Stimulated activated naive CD8-positive, alpha-beta T cell treated with anti-CD3 and anti-CD28 coated beads, Interleukin-15, Interleukin-2, amounts not matched to agents 100 U/mL and 50 U/mL, for 24 hours (primary cell): ENCODE measurements at places on chromosomes 16 and 17.

DNA sequence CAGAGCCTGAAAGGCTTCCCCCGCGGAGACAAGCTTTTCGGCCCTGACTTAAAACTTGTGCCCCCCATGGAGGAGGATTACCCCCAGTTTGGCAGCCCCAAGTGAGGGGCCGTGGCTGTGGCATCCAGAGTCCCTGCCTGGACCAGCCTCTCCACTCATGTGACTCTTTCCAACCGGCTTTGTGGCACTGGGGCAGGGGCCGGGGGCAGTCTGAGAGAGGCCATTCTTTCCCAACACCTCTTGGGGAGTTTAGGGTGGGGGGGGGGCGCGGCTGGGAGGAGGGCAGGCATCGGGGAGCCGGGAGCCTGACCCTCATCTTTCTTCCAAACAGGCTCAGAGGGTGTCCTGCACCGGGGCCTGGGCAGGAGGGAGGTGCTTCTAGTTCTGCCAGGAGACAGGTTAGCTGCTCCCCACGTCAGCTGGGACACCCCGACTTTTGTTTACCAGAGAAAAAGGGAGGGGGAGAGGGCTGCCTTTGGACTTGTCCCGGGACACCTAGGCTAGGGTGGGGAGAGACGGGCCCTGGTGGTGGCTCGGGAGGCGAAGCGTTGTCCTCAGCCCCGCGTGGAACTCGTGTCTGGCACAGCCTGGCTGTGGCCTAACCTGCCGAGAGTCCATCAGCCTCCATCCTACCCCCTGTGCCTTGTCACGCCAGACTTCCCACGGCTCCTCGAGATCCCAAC lies 7.3 kb upstream of the SERPINF1 start:
- no peak for DNase-seq

GRCh38 chr17:34201767-34202166 lies 53.3 kb upstream of the CCL2 start:
- no peak for DNase-seq

DNA sequence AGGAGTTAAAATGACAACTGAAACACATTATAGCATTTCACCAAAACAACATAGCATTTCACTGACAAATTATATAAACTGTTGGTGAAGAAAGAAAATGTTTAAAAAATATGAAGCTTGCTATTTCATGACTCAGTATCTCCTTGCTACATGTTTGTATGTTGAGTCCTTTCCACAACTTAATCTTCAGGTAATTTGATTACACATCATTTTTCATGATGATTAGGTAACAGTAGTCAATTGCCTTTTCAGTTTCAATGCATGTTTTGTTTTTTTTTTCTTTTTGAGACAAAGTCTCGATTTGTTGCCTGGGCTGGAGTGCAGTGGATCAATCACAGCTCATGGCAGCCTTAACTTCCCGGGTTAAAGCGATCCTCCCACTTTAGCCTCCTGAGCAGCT lies 177.8 kb upstream of the PMFBP1 start:
- no peak for DNase-seq

DNA sequence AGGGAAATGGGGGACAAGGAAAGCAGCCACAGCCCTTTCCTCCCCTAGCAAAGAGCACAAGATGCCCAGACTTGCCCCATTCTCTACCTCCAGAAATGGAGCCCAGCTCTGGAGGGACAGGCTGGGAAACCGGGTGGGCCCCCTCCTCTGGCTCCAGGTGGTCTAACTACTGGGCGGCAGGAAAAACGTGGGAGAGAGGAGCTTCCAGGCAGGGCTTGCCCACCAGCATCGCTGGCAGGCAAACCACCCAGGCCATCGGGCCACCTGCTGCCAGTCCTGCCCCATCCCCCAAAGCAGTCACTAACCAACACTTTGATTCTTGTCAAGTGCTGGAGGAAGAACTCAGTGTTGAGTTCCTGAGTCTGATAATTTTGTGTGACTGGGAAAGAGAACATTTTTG lies 15.6 kb downstream of the ANKS3 start:
- no peak for DNase-seq

DNA sequence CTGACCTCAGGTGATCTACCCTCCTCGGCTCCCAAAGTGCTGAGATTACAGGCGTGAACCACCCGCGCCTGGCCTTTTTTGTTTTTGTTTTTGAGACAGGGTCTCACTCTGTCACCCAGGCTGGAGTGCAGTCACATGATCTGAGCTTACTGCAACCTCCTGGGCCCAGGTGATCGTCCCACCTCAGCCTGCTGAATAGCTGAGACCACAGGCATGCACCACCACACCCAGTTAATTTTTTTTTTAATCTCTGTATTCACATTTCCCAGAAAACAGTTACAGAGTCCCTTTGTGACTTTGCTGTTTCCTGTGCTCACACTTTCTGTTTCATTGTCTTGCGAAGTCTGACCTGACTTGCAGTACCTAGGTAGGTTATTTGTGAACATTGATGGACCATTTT lies 2.7 kb downstream of the CLUAP1 start:
- DNase-seq: peak; percentile 50

DNA sequence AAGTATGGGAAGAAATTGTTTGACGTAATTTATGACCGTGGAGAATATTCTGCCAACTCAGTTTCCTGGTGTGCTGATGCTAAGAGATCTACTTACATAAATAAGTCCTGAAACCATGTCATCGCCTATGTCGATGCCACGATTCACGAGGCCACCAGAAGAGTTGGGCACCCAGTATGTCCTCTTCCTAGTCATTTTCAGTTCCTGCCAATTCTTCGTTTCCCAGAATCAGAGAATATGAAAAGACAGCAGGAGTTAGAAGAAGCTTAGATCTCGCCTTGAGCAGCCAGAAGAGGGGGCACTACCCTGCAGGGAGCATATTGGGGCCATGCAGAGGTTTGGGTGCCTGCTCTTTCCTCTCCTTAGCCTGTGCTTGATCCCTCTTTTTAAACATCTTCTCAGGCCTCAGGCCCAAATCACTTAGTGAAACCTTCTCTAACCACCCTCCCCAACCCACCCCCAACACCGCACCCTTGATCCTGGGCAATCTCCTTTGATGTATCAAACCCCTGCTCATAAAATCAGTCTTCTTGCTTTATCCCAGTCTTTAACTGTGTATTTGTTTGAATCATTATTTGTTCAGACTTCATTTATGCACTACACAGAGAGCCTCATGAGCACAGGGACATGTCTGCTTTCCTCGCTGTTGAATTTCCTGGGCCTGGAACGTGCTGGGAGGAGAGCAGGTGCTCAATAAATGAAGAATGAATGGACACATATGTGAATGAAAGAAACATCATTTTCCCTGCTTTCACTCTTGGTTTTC lies 12.2 kb upstream of the LONP2 start:
- DNase-seq: peak; percentile 57

GRCh38 chr17:6938637-6939036 lies 57.2 kb upstream of the ALOX12 start:
- no peak for DNase-seq

DNA sequence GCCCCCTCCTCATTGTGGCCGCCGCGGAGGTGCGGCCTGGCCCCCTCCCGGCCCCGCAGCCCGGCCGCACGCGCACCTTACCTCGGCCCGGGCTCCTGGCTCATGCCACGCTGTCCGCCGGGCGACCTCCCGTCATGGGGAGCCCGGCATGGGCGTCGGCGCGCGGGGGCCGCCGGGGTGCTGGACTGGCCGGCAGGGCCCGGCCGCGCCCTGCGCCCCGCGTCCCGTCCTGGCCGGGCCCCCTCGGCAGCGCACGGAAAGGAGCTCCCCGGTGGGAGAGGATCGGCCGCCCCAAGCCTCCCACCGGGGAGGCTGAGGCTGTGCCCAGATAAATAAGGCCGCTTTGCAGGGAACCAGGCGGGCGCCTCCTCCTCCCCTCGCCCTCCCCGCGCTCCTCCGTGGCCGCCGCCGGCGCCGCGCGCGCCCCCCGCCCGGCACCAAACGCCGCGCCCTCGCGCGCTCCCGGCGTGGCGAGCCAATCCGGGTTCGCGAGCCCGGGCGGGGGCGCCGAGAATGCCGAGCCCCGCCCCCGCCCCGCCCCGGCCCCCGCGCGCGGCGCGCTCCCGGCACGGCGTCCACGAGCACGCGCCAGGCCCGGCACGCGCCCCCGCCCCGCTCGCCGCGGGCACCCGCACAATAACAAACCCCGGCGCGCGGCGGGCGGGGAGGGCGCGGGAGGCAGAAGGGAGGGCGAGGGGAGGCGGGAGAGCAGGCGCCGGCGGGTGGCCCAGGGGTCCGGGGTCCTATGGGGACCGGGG lies at the start of gene FBXL16:
FBXL16 (minus strand) TSS at position 371 of the 758 bp plus-strand sequence. CDS start 8,396 bp downstream, outside the sequence.
- DNase-seq: no peak

- no peak for DNase-seq
These were observed 96.4 kb upstream of the SHISA6 start for GRCh38 chr17:11144358-11145233.

DNA sequence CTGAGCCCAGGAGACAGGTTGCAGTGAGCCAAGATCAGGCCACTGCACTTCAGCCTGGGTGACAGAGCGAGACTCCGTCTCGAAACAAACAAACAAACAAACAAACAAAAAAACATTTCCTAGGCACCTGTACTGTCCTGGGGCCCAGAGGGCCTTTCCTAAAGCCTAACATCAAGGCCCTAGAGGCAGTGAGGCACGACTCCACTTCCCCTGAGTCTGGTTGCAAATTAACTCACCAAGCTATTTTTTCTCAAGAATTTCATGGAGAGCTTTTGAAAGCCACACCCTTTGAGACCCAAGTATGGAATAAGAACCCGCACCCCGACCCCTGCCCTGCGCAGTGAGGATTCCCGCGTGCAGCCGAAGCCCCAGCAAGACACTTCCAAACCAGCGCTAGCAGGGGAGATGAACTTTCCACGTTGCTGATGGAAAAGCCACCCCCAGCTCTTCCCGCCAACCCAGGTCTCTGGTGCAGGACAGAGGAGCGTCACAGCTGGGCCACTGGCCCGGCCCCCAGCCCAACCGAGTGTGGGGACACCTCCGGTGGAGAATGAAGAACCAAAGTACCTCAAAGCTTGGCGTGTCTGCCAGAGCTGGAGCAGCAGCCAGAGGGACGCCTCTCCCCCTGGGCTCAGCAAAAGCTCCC lies 1.2 kb downstream of the CHST5 start:
- no peak for DNase-seq

GRCh38 chr16:61957075-61957855 lies 79.0 kb downstream of the CDH8 start:
- DNase-seq: no peak

GRCh38 chr17:51660266-51660665 lies 399.9 kb downstream of the UTP18 start:
- no peak for DNase-seq

DNA sequence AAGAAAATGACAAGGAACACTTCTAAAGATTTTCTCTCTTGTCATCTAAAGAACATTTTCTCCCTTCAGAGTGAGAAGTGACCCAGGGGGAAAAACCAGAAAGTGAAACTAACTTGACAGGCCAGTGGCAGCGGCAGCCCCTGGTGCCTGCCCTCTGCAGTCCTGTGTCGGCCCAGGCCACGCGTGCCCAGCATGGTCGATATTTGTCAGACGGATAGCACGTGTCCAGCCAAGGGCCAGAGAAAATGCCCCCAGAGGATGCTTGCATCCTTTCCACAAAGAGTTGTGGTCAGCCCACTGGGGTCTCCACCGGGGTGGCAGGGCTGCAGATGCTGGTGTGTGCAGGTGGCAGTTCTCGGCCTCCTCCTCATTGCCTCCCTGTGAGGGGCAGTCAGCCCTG lies 176.6 kb downstream of the RAB11FIP4 start:
- DNase-seq: no peak

DNA sequence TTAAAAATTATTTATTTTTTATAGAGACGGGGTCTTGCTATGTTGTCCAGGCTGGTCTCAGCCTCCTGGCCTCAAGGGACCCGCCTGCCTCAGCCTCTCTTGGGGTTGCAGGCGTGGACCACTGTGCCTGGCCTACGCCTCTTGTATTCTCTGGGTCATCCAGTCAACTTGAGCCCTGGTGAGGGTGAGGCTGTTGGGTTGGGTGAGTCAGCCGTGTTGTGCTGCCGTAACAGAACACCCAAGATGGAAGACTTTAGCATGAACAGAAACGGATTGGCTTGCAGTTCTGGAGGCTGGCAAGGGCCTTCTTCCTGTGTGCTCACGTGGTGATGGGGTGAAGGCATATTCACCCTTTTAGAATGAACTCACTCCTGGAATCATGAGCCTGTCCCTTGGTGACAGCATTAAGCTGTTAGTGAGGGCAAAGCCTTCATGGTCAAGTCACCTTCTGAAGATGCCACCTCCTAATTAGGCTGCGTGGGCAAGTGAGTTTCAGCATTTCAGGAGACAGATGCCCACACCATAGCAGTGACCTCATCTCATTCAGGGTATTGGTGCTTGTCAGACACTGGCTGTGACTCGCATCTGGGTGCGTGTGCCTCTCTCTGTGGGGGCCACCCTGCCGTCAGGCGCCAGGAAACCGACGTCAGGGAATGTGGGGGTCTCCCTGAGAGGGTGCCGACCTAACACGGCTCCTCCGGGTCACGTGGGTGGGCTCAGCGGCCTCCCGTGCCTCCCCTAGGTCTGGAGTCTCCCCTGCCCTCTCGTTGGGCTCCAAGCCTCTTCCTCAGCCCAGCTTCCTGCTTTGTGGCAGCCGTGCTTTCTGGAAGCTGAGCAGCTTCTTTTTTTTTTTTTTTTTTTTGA lies 49.8 kb downstream of the WDR45B start:
- DNase-seq: no peak

DNA sequence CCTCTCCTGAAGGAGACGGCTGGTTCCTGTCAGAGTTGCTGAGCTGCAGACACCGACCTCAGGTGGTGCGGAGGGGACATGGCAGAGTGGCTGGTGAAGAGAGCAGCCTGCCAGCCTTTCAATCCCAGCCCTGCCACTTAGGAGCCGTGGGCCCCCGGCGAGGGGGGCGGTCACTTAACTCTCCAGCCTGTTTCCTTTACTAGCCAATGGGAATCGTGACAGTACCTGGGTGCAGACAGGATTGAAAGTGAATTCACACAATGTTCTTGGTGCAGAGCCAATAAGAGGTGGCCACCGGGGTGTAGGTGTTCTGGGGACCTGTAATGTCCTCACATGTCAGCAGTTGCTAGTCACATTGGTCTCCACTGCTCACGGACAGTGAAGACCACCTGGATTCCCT lies 13.5 kb downstream of the ACE start:
- DNase-seq: no peak

DNA sequence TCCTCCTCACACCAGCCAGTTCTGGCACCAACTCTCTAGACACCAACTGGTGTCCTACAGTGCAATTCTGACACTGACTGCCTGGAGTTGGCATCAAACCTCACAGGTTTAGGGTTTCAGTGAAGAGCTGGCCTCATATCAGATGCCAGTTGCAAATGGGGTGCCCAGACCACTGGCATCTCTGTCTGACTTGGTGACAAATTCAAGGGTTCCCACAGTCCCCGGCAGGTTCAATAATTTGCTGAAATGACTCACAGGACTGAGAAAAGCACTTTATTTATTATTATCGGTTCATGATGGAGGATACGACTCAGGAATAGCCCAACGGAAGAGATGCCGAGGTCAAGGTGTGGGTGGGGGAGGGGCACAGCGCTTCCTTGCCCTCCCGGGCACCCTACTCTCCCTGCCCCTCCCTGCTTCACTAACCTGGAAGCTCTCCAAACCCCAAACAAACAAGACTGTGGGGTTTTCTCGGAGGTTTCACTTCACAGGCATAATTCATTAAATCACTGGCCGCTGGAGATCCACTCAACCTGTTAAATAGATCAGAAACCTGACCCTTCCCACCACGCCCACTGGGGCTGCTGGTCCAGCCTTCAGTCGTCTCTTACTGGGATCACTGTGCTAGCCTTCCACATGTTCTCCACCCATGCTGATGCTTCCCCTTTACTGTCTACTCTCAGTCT lies 1.7 kb upstream of the NLRP1 start:
- DNase-seq: peak; percentile 21

- no peak for DNase-seq
These were observed 11.7 kb downstream of the LDHD start for GRCh38 chr16:75104836-75105235.
